Stimulated activated CD4-positive, alpha-beta T cell treated with anti-CD3 and anti-CD28 coated beads, Interleukin-12 subunit alpha, Interleukin-12 subunit beta, amount 100 ng/mL, for 4 hours (primary cell): ENCODE measurements at places on chromosomes 13 and 19.
A peak's percentile ranks its signal among the peaks of the same experiment; 100 is the strongest.

- DNase-seq = no peak
Observed at GRCh38 chr13:24624801-24625231, 55.4 kb upstream of the ATP12A start.

DNA sequence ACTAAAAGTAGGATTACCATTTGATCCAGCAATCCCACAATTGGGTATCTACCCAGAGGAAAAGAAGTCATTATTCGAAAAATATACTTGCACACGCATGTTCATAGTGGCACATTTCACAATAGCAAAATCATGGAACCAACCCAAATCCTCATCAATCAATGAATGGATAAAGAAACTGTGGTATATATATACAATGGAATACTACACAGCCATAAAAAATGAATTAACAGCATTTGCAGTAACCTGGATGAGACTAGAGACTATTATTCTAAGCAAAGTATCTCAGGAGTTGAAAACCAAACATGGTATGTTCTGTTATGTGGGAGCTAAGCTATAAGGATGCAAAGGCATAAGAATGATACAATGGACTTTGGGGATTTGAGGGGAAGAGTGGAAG is 3.0 kb downstream of the ZNF708 start:
- no peak for DNase-seq

- DNase-seq = no peak
Observed at GRCh38 chr13:35460061-35460460, 16.4 kb downstream of the MAB21L1 start.

- no peak for DNase-seq
Observed at GRCh38 chr13:110548891-110549794, 12.4 kb downstream of the RAB20 start.

DNA sequence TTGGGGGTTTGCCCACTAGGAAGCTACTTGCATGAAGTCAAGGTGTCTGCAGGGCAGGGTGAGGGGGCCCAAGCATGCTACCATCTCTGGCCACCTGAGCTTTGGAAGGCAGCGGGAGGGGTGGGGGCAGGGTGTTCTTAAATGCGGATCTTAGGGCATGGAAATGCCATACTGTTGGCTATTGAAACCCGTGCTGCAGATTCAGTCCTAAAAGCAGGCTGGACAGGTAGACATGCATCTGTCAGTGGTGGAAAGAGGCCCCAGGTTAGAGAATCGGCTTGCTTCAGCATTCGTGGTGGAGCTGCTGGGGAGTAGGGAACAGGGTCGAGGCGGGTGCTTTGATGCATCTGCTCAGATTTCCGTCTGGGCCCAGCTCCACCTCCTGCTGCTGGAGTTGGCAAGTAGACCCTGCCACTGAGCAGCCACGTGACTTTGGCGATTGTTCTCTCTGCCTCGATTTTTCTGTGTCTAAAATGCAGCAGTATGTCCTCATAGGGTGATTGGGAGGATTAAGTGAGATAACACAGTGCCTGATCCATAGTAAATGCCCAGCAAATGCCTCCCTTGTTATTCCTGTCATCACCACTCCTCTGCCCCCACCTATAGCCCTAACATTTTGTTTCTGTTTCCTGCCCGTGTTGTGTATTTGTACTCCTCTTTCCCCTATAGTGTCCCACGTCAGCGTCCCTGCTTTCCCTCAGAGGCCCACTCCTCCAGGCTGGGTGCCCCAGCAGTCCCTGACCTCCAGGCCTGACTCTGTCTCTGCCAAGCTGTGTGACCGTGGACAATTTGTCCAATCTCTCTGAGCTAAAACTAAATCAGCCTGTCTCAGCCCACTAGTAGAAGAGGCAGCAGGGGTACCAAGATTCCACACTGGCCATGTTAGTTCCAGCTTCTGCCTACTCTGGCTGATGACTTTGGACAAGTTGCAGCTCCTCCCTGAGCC is 5.8 kb downstream of the PPP1R37 start:
- no peak for DNase-seq

- no peak for DNase-seq
Observed at GRCh38 chr19:16814526-16815100, 14.6 kb upstream of the SIN3B start.

GRCh38 chr13:93169980-93170379 is 56.6 kb upstream of the GPC6 start:
- no peak for DNase-seq

DNA sequence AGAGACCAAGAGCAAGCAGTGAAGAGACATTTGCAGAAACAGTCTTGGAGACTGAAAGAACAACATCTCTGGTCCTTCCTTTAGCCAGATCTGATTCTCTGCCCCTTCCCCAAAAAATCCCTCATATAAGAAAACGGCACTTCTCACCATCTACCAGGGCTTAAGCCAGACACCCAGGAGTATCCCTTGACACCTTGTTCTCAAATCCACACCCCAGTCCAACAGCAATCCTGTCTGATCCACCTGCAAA is 1.7 kb upstream of the PLEKHG2 start:
- DNase-seq = no peak

GRCh38 chr19:52286256-52286655 is 10.7 kb upstream of the ZNF480 start:
- DNase-seq = no peak

GRCh38 chr19:43470288-43470687 is 4.9 kb upstream of the LYPD3 start:
- peak; percentile 24 for DNase-seq

GRCh38 chr13:67048084-67048820 is 181.9 kb downstream of the PCDH9 start:
- DNase-seq = no peak

- DNase-seq = no peak
Observed at GRCh38 chr19:52646571-52647217, 8.5 kb upstream of the ZNF83 start.

DNA sequence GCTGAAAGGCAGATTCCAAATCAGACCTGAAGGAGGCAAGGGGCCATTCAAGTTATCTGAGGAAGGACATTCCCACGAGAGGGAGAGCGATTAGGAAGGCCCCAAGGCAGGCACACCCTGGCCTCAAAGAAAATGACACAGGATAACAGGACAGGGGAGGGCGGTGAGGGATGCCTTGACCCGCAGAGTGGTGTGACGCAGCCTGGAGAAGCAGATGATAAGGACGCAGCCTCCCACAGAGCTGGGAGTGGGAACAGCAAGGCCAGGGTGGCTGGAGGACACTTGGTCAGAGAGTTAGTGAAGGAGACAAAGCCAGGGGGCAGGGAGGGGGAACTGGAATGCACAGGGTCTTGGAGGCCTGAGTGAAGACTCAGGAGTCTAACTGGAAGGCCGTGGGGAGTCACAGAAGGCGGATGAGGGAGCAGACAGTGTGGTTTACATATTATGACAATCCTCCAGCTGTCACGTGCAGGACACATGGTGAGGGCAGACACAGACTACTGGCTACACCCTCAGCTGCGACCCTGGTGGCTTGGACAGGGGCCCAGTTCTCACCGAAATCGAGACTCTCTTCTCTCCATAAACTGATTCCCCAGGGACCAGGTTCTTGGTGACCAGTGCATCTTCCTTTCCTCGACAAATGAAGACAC is 5.8 kb upstream of the DYRK1B start:
- no peak for DNase-seq

DNA sequence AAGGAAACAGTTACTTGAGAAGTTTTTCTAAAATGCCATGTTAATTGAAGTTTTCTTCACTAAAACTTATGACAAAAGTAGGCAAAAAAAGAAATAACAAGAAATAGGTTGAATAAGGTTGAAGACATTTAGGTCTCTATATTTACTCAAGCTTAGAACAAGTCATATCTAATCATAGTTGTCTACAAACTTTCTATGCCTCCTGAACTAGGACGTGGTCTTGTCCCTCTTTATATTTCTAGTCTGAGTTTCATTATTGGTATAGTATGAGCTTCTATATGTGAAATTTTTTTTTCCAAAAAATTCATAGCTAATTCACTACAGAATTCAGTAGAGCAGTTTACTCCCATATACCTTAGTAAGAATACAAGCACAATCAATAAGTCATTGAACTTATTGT is 836.4 kb downstream of the SLITRK6 start:
- DNase-seq = no peak

GRCh38 chr13:38897521-38897920 is 93.1 kb downstream of the STOML3 start:
- no peak for DNase-seq

- DNase-seq = no peak
Observed at GRCh38 chr19:46471116-46471733, at the start of gene PNMA8A. TSS of gene PNMA8A (minus strand) at chr19:46471563. CDS start at chr19:46471035, 528 bp downstream.

GRCh38 chr19:17553256-17553655 is 2.2 kb upstream of the COLGALT1 start:
- no peak for DNase-seq

DNA sequence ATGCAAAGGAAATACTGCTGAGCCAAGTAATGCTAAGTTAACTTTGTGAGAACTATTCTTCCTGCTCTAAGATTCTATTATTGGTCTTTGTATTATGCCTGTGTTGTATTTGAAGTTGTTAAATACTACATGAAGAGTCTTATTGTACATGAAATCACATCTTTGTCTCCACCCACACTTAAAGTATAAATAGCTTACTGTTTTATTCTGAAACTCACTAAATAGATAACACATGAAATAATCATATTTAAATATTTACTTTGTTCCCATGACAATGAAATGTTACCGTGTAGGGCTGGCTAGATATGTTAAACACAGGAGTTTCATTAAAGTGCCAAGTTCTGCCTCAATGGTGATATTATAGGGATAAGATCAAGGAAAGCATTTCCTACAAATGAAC is 562.1 kb upstream of the ATXN8OS start:
- DNase-seq = no peak

- DNase-seq = no peak
Observed at GRCh38 chr13:53281677-53282076, 253.1 kb downstream of the OLFM4 start.

DNA sequence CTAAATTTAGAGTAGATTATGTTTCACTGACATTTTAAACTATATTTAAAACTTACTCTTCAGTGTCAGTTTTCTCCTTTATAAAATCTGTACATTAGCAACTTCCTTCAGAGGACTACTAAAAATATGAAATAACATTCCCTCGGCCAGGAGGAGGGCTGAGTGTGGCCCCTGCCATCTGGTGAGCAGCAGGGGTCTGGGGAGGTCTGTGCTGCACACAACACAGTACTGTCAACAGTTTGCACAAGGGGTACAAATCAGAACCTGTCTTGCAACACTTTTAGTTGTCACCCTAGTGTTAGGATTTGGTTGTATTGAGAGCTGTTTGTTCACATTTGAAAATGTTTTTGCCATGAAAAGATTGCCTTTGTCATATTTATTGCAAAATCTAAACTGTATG is 48.9 kb downstream of the TPP2 start:
- no peak for DNase-seq

GRCh38 chr19:48424694-48425219 is 21.0 kb upstream of the GRWD1 start:
- no peak for DNase-seq

DNA sequence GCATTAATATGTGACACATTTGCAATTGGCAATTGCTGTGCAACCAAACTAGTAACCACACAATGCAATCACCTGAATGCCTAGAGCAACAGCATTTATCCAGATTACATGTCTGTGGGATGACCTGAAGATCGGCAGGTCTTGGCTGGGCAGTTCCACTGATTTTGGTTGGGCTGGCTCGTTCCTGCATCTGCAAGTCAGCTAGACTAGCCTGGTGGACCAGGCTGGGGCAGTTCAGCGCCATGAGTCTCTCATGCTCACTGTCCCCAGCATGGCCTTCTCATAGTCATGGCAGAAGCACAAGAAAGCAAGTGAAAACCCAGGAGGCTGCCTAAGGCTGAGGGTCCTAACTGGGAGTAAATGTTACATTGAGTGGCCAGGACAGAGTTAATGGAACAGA is 229.1 kb upstream of the TSHZ3 start:
- no peak for DNase-seq

DNA sequence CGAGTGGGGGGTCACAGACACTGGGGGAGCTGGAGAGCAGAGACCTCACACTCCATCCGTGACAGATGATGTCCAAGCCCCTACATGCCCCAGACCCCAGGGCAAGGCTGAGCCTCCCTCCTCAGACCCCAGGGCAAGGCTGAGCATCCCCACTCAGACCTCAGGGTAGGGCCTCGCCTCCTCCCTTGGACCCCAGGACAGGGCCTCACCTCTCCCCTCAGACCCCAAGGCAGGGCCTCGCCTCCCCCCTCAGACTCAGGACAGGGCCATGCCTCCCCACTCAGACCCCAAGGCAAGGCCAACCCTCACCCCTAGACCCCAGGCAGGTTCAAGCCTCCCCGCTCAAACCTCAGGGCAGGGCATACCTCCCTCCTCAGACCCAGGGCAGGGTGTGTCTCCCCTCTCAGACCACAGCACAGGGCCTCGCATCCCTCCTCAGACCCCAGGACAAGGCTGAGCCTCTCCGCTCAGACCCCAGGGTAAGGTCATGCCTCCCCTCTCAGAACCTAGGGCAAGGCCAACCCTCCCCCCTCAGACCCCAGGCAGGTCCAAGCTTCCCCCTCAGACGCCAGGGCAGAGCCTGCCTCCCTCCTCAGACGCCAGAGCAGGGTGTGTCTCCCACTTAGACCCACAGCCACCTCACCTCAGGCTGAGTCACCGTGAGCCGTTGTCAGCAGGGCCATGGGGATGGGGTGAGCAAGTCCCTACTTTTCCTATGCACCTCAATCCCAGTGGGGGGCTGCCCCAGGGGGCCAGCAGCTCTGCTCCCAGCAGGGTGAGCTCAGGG is 1.7 kb upstream of the S1PR4 start:
- peak; percentile 64 for DNase-seq

DNA sequence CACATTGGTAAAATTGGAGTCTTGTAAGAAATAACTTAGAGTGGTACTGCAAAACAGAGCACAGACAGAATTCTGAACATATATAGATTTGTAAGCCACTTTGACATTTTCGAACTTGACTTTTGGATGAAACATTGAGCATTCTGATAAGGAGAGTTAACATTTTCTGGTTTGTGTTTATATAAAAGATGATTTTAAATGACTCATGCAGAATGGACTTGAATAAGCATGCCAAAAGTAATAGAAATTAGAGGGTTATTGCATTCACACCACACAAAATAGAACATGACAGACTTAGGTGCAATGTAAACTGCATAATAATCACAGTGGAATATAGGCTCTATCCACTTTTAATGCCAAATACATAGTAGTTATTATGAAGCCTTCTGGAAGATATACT is 507.0 kb downstream of the DACH1 start:
- no peak for DNase-seq
